ENCODE measurements at places on chromosomes 1 and 21. TPM values are rescaled to one million over a fixed set of nuclear protein-coding genes. Genes with fewer than 3 reads are reported as not detected.

Gene PRMT6
- 21.9 TPM for total RNA-seq

Gene HLX
- total RNA-seq: 3.6 TPM

GRCh38 chr21:35044770-35045541 is 4.1 kb downstream of the RUNX1 start:
- no peaks in the 10 kb centered on the region for H3K36me3 ChIP-seq
- peaks cover 18% of the 10 kb centered on the region for H3K4me1 ChIP-seq
- no peak for DNase-seq
- no peak overlapping the region for H3K4me3 ChIP-seq
- H3K27ac ChIP-seq: no peak overlapping the region

- DNase-seq: no peak
- no peaks in the 10 kb centered on the region for H3K36me3 ChIP-seq
- no peak overlapping the region for H3K27ac ChIP-seq
- H3K4me1 ChIP-seq: no peaks in the 10 kb centered on the region
- no peak overlapping the region for H3K4me3 ChIP-seq
Measured at GRCh38 chr1:5819391-5820025, 172.7 kb downstream of the NPHP4 start.

DNA sequence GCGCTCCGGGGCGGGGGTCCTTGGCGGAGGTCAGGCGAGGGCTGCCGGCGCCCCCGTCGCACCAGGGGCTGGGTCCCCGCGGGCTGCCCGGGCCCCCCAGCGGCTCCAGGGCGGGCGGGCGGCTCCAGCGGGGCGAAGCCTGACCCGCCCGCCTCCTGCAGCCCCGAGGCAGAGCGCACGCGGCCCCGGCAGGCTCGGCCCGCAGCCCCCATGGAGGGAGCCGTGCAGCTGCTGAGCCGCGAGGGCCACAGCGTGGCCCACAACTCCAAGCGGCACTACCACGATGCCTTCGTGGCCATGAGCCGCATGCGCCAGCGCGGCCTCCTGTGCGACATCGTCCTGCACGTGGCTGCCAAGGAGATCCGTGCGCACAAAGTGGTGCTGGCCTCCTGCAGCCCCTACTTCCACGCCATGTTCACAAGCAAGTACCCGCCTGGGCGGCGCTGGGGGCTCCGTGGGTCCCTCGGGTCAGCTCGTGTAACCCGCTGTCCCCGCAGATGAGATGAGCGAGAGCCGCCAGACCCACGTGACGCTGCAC is 817 bp downstream of the KLHL17 start:
- H3K4me1 ChIP-seq: peaks cover 19% of the 10 kb centered on the region
- H3K27ac ChIP-seq: no peak overlapping the region
- peaks cover 7% of the 10 kb centered on the region for H3K36me3 ChIP-seq
- H3K4me3 ChIP-seq: no peak overlapping the region
- H3K27me3 ChIP-seq: no peaks in the 10 kb centered on the region

- H3K36me3 ChIP-seq: no peaks in the 10 kb centered on the region
- no peak within 1 kb of the TSS for H3K4me3 ChIP-seq
- H3K27ac ChIP-seq: no peak within 1 kb of the TSS
- H3K4me1 ChIP-seq: no peaks in the 10 kb centered on the region
- H3K27me3 ChIP-seq: no peaks in the 10 kb centered on the region
- DNase-seq: no peak
Measured at GRCh38 chr21:30613836-30614235, at the start of gene KRTAP6-1. TSS of gene KRTAP6-1 (minus strand) at chr21:30613930. CDS start at chr21:30613904, 26 bp downstream.

- peaks cover 45% of the 10 kb centered on the region for H3K4me1 ChIP-seq
- no peaks in the 10 kb centered on the region for H3K36me3 ChIP-seq
- H3K27me3 ChIP-seq: no peaks in the 10 kb centered on the region
- DNase-seq: no peak
Measured at GRCh38 chr1:153959454-153959853, 1.0 kb upstream of the CRTC2 start.

DNA sequence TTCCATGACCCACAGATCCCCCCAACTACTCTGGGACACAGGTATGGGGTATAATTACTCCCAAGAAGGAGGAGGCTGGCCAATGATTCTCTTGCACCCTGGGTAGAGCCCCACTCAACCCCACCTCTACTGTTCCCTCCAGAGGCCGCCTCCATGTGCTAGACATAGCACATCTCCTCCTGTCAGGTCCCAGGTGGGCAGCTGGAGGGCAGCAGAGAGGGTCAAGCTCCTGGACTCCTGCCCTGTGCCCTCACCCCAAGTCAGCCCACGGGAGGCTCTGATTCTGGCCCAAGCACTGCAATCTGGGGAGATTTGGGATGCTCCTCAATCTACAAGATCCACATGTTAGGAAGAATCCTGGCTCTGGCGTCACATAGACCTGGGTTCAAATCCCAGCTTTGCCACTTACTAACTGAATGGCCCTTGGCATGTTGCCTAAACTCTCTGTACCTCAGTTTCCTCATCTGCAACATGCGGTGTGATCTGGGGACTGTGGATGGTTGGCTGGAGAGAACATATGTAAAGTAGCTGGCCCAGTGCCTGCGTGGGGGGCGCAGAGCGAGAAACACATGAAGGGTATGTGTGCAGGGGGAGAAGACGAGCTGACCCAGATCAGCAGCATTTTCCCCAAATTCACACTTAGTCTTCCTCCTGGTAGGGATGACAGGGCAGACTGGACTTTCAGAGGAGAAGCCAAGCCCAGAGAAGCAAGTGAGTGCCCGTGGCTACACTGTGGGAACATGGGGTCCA is 23.2 kb downstream of the TNNT2 start:
- H3K4me1 ChIP-seq: no peaks in the 10 kb centered on the region
- no peak for DNase-seq
- no peak overlapping the region for H3K27ac ChIP-seq
- H3K27me3 ChIP-seq: no peaks in the 10 kb centered on the region
- H3K4me3 ChIP-seq: no peak overlapping the region
- no peaks in the 10 kb centered on the region for H3K36me3 ChIP-seq

GRCh38 chr1:174626031-174627025 is 178.6 kb downstream of the GPR52 start:
- no peak overlapping the region for H3K4me3 ChIP-seq
- no peaks in the 10 kb centered on the region for H3K4me1 ChIP-seq
- DNase-seq: no peak
- H3K27me3 ChIP-seq: no peaks in the 10 kb centered on the region

DNA sequence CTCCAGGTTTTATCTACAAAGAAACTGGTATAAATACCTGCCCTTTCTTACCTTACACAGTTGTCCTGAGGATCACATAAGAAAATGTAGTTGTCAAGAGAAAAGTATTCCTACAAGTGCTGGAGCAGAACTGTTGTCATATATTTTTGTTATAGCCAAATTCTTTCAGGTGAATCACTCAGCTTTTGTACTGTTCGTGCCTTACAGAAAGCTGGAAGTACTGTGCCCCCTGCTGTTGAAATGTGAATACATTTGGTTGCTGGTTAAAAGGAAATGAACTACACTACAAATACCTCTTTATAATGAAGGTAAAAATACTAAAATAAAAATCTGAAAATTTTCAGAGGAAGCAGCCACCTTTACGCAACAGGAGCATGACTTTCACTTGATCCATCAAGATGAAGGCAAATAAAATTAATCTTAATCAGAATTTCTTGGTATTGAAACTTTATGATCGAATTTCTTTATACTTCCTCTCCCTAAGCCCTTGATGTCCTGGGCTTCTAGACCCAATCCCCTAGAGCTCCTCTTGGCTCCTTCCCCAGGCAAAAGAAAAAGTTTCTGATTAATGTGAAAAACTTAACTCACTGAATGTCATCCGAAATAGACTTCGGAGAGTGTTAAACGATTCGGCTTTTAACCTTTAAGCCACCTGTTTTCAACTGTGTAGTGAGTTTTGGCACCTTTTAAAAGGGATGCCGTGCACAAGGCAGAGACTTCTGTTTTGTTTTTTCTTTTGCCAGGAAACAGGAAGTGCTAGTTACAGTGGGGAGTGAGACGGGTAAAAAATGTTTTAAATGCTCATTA is 12.5 kb downstream of the CHML start:
- H3K36me3 ChIP-seq: no peaks in the 10 kb centered on the region
- H3K4me1 ChIP-seq: no peaks in the 10 kb centered on the region
- H3K4me3 ChIP-seq: no peak overlapping the region
- H3K27ac ChIP-seq: no peak overlapping the region
- no peak for DNase-seq

Measured in thyroid gland (tissue), 4 donors.